ENCODE measurements at places on chromosomes 6 and 20.

GRCh38 chr20:15565786-15566185 lies 1007.5 kb downstream of the KIF16B start:
- no peak for DNase-seq

DNA sequence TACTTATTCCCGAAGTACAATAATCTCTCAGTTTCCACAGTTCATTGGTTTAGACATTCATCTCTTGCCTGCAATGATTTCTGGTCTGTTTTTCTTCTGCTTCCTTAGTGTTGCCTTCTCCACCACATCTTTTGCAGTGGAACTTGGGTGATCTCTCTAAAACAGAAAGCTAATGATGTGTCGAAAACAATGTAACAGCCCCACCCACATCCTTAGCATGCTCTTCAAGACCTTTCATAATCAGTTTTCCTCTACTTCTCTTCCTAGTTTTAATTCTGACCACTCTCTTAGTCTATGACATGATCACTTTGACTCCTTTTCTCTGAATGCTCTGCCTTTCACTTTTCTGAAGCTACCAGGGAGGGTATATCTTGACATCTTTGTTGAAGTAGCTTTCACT lies 1007.9 kb upstream of the CITED2 start:
- DNase-seq, result no peak

DNA sequence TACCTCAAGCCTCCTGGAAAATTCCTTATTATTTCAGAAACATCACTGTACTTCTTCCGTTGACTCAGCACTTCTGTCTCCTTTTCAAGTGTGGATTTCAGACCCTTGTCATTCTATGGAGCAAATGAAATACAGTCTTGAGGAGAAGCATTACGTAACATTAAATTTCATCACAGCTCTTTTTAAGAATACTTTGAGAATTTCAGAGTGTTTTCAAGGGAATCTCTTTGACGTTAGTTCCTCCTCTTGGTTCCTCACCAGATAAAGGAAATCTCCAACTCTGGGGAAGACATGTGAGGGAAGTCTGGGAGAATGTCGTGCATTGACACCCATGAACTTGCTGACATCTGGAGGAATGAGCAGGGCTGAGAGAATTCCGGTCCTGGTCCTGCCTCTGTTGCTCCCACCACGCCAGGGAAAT lies 32.3 kb downstream of the UST start:
- DNase-seq, result no peak

DNA sequence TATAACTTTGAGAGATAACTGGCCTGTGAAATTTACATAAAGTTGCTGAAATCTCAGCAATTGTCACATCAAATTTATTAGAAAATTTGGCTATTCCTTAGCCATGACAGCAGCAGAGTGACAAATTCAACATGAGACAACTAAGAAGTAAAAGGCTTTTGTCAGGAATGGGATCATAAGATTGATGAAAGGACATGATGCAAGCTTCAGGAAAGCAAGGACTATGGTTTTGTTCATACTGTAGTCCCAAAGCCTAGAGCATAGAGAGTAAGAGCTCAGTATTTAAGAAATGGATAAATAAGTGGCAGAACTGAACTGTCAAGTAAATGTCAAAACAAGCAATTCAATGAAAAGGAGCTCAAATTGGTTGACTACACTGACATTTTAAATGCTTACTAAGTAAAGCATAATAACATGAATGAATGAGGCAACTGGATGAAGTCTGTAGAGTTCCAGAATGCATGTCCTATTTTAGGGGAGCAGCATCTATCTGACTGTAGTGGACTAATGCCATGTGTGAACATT lies 12.6 kb downstream of the PGM3 start:
- no peak for DNase-seq

DNA sequence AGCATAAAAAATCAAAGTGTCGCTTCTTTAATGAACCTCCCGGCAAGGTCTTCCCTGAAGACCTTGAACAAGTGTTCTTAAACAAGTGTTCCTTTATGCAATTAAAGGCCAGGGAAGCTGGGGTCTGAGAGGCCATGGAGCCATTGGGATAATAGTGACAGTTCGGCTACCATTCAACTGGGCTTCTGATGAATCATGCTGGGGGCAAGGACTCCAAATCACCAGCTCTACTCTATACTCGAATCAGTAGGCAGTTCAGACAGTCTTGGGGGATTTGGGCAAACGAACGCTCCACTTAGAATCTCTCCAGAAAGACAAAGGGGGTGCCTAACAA lies 34.7 kb upstream of the EZR start:
- no peak for DNase-seq

DNA sequence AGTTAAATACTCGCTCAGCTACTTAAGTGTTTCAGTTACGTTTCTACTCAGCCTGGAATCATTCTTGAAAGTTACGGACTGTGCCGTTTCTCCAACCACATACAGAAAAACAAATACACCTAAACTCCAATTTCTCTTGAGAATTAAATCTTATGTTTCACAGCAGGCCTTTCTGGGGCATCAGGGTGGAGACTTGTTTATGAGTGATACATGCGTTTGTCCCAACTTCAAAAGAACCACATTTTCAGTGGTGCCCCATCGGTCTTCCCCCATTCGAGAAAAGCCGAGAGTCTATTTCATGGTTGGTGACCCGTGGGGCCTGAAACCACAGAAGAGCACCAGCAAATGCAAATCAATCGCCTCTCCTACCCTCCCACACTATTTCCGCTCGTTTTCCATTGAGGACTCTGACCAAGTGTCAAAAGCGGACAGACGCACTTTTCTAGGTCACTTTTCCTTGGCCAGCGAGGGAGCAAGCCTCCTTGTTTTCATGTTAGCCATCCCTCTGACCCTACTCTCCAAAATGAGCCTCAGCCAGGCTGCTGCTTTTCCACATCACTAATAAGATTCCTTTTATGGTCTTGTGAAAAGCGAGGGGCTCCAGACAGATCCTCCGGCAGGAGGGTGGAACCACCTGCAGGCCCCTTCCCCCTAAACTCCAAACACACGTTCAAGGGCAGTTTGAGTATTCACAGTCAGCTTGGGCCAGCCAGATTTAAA lies 3.1 kb downstream of the JAG1 start:
- no peak for DNase-seq

All from vagina (tissue), 2 donors.